Activated CD8-positive, alpha-beta T cell treated with anti-CD3 and anti-CD28 coated beads for 36 hours (primary cell): ENCODE measurements at places on chromosomes 7 and 10.

DNA sequence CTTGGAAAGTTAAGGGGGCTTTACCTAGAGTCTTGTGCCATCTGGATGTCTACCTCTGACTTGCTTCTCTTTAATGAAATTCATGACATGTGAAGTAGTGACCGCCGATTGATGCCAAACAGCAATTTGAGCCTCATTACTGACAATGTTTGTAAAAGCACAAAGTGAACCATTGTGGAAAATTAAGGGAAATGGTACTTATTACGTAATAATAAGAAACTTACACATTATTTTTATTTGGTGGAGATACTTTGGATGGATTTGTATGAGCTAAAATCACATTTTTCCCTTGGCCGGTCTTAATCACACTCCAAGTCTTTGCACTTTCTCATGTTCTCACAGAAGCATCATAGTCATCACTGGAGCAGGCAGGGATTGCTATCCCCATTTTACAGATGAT is 265.1 kb upstream of the KLF6 start:
- DNase-seq = no peak

GRCh38 chr10:100745882-100746783 is 751 bp downstream of the PAX2 start:
- DNase-seq = no peak

- no peak for DNase-seq
Measured at GRCh38 chr10:97505152-97505551, 6.4 kb downstream of the UBTD1 start.

GRCh38 chr7:150365673-150366398 is 2.8 kb upstream of the REPIN1 start:
- DNase-seq = no peak
